ENCODE measurements at places on chromosomes 5 and 9.

DNA sequence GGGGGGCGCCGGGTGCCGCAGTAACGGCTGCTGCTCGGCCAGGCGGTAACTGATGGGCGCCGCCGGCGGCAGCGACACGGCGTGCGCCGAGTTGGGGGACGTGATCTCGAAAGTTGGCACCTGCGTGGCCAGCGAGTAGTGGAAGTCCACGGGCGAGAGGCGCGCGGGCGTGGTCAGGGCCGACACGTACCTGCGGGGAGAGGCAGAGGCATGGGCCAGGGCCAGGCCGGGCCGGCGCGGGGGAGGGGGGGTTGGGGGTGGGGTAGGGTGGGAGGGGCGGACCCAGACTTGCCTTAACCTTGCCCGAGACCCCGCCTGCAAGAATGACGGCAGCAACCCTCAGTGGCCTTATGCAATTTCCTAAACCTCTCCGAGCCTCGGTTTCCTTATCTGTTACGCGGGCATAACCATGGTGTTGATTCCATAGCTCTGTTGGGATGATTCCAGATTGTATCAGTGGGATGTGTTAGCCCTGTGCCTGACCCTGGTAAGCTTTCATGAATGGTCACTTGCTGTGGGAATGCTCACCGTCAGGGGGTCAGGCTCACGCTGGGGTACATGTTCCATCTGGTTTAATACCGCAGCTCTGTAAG is 53.0 kb downstream of the PSD2 start:
- DNase-seq: no peak

DNA sequence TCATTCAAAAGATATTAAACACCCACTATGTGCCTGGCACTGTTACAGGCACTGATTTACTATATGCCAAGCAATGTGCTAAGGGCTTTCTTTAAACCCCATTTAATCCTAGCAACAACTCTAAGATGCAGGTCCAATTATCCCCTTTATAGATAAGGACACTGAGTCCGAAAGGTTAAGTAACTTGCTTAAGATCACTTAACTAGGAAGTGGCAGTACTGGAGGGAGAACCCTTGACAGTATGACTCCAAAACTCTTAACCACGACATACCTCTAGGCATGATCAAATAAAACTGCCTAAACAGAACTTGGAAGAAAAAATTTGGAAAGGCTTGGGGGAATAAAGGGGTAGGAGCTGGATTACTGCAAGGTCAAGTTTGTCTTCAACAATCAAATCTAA is 1.7 kb downstream of the RAB14 start:
- DNase-seq: peak; percentile 75

DNA sequence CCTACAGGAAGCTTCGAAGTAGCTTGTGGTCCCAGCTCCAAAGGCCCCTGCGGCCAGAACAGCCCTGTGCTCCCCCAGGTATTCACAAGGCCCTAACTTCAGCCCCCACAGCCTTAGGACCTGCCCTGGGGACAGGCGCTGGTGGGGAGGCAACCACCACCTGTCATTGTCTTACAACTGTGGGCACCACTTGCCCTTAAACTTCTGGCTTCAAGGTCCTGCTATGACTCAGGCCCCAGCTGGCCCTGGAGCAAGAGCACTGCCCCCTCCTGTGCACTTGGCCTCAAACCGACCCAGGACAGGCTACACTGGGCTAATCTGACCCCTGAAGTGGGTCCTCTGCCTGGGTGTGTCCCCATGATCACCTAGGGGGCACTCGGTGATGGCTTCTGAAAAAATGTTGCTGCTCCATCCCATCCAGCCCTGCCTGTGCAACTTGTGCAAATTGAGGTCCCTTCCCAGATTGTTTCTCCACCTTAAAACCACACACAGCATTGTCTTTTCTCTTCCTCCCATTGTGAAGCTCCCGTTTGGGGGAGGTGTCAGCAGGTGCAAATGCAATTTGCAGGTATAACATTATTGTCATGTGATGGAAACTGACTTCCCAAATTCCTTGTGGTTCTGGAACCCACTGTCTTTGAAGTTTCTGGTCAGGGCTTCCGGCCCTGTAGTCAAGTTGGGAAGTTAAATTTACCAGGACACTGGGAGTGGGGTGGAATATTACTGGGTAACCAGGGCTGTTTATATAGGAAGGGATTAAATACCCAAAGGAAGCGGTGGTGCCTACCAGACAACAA is 1.1 kb upstream of the PROB1 start:
- DNase-seq: peak; percentile 41

DNA sequence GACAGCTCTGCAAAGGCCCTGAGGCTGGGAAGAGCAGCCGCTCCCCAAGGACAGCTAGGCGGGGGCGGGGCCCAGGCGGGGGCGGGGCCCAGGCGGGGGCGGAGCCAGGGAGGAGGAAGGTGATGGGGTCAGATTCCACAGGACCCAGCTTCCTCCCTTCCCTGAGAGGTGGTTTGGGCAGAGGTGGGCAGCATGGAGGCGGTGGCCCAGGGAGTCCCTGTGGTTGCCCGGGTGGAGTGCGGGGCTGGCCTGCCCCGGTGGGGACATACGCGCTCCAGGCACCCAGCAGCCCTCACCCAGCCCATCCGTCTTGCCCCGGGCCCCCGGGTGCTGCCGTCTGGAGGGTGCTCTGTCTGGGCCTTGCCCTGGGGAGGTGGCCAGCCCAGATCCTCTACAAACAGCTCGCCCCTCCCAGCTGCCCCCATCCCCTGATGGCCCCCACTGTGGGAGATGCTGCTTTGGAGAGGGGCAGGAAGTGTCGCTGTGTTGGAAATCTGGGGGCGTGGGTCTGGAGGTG is 11.0 kb upstream of the RNU6ATAC start:
- peak; percentile 34 for DNase-seq

DNA sequence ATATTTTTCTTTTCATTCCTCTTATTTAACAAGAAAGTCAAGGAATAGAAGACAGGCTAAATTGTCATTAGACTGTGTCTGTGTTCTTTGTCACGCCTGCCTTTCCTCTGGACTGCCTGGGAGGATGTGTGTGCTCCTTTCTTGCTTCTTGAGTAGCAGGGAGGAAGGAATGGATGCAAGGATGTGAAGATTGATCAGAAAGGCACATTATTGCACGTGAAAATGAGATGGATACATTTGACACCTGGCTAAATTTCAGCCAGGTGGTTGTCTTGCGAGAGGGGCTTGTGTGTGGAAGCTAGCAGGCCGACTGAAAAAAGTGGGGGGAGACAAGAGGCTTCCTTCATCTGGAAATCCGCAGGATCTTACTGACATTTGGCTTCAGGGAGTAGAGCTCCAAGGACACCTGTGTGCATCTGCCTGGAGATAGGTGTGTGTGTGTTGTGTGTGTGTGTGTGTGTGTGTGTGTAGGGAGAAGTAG is 200.1 kb downstream of the MEF2C start:
- no peak for DNase-seq

DNA sequence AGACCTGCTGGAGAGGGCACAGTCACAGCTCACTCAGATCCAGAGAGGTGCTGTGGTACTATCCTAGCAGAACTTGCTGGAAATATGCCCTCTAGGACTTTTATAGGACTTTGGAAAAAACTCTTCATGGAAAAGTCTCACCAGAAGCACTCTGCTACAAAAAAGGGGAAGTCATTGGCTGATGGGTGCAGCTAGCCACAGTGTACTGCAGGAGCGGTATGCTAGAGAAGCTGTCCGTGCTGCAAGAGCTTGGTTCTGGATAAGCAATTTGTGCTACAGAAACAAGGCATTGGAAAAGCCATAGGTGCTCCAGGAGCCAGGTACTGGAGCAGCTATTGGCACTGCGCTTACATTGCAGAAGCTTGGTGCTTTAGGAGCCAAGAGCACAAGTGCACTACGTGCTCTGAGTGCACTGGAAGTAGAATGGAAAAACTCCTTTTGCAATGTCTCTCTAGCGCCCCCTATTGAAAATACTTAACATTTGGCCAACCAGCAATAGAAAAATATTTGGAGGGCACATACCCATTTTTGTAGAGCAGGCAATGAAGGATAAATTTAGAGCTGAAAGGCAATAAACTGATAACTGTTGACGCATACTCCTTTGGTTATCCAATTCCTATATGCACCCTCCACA is 83.4 kb downstream of the MEGF10 start:
- no peak for DNase-seq

DNA sequence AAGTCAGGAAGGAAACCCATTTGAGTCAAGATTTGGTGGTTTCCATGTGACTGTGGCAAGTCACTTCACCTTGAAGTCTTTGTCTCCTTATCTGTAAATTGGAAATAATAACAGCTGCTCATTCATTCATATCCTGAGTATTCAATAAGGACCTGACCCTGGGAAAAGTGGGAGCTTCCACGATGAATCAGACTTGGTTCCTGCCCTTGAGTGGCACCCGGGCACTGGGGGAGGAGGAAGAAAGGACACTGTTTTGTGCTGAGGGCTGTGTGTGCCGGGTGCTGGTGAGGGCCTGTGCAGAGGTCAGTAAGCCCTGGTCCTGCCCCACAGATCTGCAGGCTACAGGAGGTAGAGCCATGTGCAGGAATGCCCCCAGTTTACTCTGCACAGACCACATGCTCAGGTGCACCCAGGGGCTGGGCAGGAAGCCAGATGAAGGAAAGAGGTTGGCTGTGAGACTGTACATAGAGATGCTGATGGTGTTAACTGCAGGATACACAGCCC is 6.8 kb downstream of the NDST1 start:
- DNase-seq: no peak

- no peak for DNase-seq
Measured at GRCh38 chr5:177489119-177489716, 8.2 kb downstream of the PDLIM7 start.

- DNase-seq: peak; percentile 79
Measured at GRCh38 chr5:55597014-55597981, 62.5 kb upstream of the PLPP1 start.

DNA sequence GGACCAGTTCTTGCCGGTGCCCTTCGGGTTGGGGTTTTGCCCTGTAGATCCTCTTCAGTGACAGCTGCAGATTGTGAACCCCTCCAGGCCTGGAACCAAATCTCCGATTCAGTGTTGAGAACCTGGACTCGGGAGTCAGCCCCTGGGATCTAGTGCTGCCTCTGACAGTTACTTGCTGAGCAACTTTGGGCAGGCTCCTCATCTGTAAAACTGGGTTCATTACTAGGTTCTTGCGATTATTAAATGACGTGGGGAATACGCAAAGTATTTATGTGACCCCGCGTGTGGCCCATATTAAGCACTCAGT is 600 bp downstream of the ERCC6L2 start:
- DNase-seq: no peak

- no peak for DNase-seq
Measured at GRCh38 chr9:84841931-84842330, 172.4 kb downstream of the NTRK2 start.

GRCh38 chr9:88792502-88792901 is 198.8 kb upstream of the S1PR3 start:
- DNase-seq: no peak

GRCh38 chr5:72955143-72955767 is 586 bp upstream of the FCHO2 start:
- peak; percentile 74 for DNase-seq

GRCh38 chr5:96431376-96432187 is 1.5 kb downstream of the PCSK1 start:
- DNase-seq: no peak

- DNase-seq: no peak
Measured at GRCh38 chr5:172564883-172565282, 76.2 kb upstream of the NEURL1B start.

- DNase-seq: peak; percentile 97
Measured at GRCh38 chr9:136847826-136848392, 1.3 kb upstream of the PHPT1 start.

DNA sequence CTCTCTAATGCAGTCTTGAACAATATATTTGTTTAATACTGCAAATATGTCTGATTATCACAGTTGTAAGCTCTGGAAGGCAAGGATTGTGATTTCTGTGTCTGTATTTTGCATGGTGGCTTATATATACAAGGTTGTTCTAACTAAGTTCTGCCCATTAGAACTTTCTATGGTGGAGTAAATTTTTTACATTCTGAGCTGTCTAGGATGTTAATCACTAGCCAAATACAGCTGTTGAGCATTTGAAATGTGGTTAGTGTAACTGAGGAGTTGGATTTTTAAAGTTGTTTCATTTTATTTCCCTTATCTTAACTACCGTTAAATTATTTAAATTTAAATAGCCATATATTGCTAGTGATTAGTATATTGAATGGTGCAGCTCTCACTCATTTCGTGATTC is 64.3 kb upstream of the DMRTA1 start:
- DNase-seq: no peak

DNA sequence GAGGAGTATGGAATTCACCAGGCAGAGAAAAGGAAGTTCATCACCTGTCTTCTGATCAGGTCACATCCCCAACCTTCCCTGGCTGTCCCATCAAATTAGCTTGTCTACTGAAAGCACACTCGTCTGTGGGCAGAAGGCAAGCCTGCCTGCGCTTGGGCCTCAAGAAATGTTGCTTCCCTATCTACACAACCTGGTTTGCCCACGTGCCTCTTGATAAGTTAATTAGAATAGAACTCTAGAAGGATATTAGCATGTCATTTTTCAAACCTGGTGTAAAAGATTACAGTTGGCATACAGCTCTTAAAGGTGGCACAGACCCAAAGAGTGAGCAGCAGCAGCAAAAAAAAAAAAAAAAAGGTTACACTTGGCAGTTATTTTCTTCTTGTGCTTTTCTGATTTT is 5.1 kb downstream of the TTC23L start:
- DNase-seq: no peak

DNA sequence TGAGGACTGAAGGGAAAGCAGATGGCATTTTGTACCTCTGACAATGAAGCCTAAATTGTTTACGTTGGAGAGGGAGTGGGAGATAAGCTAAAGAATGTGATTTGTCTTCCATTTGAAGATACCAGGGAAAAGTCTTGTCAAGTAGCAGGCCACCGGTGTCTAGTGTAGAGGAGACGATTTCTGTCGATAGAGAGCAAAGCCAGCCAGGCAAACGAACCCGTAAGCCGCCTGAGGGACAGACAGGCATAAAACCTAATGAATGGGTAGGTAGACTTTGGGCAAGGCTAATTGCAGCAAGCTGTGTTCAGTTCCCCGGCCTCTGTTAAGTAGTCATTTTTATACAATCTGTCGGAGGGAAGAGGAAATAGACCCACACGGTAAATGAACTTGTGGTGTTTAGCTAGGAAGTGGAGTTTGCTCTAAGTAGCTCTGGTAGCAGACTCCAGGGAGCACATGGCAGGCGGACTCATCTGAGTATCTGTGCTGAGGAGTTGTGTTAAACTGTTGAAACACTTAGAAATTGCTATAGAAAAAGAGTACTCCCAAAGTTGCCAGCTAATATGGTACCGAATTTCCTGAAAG is 28.8 kb downstream of the SMARCA2 start:
- DNase-seq: no peak
